ENCODE measurements at places on chromosomes 2 and 18.

DNA sequence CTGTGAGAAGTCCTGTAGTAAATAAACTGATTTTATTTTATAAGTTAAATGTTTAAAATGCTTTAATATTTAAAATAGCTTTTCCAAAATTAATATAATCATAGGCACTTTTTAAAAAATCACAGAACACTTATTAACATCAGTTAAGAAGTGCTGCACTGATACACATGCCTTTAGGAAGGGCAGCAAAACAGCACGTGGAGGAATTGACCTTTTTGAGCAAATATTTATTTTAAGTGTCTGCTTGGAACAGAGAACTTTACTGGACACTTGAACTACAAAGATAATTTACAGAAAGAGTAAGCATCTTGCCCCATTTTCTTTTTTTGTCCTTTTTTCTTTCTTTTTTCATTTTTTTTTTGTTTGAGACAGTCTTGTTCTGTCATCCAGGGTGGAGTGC lies 87.7 kb upstream of the NARS1 start:
- DNase-seq, result no peak

- no peak for DNase-seq
Observed at GRCh38 chr2:212526059-212526458, 12.5 kb downstream of the ERBB4 start.

DNA sequence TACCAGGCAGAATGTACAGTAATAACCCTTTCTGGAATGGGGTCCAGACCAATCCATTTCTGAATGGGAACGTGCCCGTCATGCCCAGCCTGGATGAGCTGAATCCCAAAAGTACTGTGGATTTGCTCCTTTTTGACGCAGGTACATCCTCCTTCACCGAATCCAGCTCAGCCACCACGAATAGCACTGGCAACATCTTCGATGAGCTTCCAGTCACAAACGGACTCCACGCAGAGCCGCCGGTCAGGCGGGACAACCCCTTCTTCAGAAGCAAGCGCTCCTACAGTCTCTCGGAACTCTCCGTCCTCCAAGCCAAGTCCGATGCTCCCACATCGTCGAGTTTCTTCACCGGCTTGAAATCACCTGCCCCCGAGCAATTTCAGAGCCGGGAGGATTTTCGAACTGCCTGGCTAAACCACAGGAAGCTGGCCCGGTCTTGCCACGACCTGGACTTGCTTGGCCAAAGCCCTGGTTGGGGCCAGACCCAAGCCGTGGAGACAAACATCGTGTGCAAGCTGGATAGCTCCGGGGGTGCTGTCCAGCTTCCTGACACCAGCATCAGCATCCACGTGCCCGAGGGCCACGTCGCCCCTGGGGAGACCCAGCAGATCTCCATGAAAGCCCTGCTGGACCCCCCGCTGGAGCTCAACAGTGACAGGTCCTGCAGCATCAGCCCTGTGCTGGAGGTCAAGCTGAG lies 89.6 kb downstream of the SH3BP4 start:
- no peak for DNase-seq

DNA sequence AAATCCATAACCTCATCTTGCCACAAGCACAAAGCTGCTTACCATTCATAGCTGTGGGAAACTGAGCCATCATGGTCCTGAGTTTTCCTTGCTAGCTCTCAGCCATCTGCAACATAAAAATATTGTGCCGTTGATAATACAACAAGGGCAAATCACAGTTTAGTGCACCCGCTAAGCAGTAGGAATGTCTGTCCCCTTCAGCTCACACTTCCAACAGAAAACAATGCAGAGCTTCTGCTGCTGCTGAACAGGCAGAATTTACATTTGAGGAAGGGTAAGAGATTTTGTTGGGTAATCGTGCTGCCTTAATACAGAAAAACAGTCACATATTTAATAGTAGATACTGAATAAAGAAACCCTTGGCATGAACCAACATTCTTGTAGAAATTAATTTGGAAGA lies 32.3 kb downstream of the ITSN2 start:
- DNase-seq, result no peak

GRCh38 chr18:3653851-3654441 lies 204.0 kb downstream of the TGIF1 start:
- no peak for DNase-seq

GRCh38 chr18:37390687-37391086 lies 174.9 kb downstream of the CELF4 start:
- DNase-seq, result no peak

Measured in ELR (cell line).